ENCODE measurements at places on chromosomes 2 and 18.

GRCh38 chr2:28135324-28135723 is 244.8 kb downstream of the BABAM2 start:
- DNase-seq, result no peak

DNA sequence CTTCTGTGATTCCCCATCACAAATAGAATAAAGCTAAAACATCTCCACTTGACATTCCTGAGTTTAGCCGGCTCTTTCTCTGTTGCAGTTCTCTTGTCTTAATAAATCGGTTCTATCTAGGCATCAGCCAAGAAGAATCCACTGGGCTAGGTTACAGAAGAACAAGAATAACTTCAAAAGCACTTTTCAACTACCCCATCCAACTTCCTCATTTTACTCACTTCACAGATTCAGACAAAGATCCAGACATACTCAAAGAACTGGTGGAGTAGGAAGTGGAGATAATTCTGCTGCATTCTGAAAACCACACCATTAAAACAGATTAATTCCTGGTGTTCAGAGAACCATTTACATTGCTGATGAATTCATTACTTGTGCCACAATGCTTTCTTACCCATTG is 9.6 kb upstream of the ALPK2 start:
- peak; percentile 51 for DNase-seq

DNA sequence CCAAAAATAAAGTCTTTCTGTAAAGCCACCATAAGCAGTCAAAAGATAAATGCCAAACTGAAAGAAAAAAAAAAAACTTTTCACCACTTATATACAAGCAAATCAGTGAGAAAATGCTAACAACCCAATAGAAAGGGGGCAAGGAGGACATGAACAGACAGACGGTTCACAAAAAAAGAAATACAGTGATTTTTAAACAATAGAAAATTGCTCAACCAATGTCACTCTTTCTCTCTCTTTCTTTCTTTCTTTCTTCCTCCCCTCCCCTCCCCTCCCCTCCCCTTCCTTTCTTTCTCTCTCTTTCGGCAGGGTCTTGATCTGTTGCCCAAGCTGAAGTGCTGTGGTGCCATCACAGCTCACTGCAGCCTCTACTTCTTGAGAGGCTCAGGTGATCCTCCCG is 28.8 kb upstream of the SPATA3 start:
- no peak for DNase-seq

DNA sequence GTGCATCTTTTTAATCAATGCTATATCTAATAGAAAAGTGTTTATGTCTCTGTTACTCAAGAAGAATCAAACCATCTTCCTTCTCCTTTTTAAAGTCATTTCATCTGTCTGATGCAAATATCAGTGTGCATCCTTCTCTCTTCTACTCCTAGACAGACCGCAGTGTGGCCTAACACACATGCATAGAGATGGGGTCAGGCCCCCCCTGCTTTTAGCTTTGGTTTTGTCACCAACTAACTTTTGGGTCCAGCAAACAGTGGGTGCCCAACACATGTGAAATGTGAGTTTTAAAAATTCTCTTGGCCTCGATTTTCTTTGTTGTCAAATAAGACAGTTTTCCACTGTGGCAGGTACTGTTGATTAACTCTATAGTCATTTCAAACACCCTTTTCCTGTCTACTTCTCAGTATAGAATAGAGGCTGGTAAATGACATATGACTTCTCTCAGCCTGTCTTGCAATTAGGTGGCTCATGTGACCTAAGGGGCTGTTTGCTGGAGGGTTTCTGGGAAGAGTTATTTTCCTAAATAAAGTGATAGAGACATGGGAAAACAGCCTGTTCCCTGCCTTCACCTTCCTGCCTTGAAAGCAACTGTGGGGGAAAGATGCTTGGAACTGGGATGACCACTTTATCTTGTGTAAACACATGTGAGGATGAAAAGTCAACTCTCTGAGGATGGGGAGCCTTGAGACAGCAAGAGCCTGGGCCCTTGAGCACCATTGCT is 65.7 kb upstream of the DARS1 start:
- DNase-seq, result no peak

DNA sequence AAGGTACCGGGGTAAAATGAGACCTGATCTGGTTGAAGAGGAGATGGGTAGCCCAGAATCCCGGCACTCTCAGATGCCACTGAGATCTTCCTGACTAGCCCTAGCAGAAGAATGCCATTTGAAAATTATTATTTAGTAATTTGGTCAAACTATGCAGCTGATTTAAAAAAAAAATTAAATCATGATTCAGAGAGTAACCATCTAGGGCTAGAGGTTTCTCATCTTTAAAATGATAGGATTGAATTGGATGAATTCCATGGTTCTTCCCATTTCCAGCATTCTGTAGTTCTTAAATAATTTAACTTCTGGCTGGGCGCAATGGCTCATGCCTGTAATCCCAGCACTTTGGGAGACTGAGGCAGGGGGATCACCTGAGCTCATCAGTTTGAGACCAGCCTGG is 106.1 kb downstream of the MYO1B start:
- peak; percentile 70 for DNase-seq

GRCh38 chr18:9613550-9614400 is 584 bp downstream of the PPP4R1 start:
- DNase-seq, result peak; percentile 56

DNA sequence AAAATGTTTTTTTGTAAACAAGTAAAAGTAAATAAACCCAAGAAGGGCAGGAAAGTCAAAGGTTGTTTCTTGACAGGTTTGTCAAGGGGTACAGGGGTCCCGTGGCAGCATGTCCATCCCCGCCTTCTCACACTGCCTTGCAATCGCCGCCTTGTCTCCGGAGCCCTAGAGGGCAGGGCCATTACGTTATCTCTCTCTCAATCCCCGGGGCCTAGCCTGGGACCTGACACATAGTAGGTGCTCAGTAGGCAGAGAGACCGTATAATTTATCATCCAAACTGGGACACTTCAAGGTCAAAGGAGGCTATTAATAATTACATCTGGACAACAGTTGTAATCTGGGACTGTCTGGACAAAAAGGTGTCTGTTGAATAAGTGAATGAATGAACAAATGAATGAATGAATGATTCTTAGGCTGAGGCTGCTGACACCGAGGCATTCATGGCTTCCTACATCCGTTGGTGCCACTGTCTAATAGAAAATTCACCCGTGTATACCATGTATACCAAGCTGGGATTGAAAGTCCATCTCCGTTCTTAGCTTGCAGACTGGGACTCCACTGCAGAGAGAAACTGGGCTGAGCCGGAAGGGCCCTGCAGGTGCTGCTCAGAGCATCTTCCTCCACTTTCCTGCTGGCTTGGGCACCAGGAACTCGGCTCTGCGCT is 44.8 kb upstream of the PLB1 start:
- no peak for DNase-seq

DNA sequence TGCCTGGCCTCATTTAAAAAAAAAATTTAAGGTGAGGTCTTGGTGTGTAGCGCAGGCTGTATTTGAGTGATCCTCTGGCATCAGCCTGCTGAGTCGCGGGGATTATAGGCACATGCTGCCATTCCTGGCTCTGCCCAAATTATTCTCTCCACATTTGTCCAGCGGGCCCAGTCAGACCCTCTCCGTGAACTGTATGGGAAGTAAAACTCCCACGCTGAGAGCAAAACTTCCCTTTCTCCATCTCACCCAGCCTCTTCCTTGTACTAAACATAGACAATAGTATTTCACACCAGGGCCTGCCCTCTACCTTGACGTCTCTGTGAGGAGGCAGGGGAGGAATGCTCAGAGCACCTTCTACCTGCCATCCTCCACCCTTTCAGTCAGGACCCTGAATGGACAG is 37.0 kb downstream of the EIF4E2 start:
- DNase-seq, result no peak

Measured in fibroblast of skin of right quadriceps (primary cell).